Cardiac fibroblast (primary cell): ENCODE measurements at places on chromosomes 7 and 10.
A peak's percentile ranks its signal among the peaks of the same experiment; 100 is the strongest.

DNA sequence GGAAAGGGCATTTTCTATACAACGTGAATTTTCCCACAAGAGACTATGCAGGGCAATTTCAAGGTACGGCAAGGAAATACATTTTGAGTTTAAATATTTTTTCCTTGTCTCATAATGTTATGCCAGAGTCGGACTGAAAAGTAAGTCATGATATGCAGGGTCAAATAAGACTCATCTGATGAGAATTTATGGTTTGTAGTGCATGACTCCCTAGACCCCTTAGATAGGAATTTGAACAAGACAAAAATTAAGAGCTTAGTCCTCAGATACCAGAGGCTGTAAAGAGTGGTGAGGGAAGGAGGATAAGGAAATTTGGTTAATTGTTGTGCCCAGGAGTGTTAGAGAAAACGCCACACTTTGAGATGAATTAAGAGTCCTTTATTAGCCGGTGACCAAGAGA is 616.6 kb downstream of the XPNPEP1 start:
- DNase-seq = no peak

- no peak for DNase-seq
Observed at GRCh38 chr10:74207691-74208480, 56.9 kb downstream of the ADK start.

GRCh38 chr7:129884495-129884894 is 68.3 kb downstream of the UBE2H start:
- DNase-seq = no peak

- peak; percentile 43 for DNase-seq
Observed at GRCh38 chr7:104790440-104790839, 223.6 kb upstream of the KMT2E start.

DNA sequence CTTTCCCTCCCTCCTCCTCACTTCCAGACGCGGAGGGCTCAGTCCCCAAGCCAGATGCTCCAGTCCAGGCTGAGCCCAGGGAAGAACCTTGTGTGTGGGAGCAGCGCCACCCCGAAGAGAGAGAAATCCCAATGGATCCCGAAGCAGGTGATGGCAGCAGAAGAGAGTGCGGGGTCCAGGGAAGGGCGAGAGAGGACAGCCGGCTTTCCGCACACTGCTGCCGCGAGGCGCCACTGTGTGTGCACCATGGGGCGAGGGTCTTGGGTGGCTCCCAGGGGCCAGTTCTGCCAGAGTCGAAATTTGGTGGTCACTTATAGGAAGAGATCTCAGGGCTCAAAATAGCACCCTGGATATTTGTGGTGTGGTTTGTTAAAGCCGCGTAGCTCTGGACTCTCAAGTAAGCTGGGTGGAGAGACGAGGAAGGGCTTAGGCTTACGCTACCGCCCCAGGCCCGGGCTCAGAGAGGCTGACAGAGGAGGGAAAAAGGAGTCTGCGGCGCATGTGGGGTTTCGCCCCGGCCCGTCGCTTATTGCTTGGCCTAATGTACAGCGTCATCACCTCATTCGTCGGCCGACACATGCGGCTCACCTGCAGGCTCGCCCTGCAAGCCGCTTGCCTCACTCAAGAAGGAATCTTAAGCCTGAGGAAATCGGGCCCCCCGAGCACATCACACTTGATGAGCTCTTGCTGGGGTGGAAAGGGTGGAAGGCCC is 12.1 kb downstream of the ZNF282 start:
- no peak for DNase-seq

DNA sequence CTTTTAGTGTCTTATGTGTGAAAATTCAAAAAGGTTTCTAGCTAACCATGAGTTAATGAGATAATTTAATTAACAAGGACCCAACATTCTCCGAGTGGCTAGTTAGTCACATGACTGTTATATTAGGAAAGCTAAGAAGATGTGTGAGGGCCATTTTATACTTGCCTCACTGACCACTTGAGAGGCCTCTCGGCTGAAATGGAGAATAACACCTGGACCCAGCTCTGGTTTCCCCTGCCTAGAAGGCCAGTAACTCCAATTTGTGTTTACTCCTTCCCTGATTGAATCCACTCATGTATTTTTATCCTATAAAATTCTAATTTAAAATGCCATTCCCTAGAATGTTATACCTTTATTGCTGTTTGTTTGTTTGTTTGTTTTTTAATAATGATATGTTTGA is 1091.2 kb downstream of the KCNMA1 start:
- DNase-seq = no peak

GRCh38 chr7:67696124-67696523 is 699.5 kb downstream of the TYW1 start:
- DNase-seq = no peak

DNA sequence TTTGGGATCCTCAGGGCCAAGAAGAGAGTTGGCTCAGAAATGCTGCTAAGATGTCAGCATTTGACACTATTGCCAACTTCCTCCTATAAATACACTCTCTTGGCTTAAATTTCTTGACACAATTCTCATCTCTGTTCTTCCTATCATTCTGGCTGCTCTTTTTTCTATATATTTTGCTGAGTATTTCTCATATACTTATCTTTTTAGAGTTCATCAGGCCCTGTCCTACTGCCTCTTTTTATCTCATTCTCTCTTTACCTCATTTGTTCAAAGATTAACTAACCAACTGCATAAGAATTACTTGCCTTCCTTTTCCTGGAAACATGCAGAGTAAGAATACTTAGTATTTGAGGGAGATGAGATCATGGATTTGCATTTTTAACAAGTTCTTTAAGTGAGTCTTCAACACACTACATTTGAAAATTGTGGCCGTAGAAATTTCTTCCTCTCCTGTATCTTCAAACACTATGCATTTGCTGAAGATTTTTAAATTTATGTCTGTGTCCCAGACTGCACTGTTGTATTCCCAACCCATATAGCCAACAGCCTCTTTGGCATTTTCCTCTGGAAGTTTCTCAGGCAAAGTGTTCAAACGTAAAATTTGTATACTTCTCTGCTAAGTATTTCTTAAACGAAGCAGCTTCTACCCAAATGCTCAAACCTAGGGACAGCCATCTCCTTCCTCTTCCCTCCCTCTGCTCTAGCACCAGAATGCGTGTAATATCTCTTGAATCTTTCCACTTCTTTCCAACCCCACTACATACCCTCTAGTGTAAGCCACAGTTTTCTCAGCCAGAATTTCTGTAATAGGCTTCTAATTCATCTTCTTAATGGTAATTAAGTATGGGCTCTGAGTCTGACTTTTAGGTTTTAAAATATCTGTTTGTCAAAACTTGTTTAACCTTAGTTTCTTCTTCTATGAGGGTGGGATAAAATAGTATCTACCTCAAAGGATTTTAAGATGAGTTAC is 35.5 kb downstream of the ARL4A start:
- DNase-seq = no peak

DNA sequence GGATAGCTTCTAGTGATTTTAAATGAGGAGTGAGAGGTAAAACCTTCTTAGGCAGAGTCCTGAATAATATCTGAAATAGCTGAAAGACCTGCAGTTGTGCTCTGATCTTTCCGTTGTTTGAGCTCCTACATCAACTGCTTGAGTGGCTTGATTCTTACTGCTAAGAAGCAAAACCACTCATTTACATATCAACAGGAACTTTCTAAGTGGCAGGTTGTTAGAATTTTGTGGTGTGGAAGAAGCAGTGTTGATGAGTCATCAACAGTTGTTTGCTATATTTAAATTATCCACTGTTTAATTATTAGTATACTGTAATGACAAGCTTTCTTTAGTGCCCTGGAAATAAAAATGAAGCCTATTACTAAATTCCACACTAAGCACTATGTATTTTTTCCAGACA is 689.5 kb downstream of the DNAJB9 start:
- no peak for DNase-seq

DNA sequence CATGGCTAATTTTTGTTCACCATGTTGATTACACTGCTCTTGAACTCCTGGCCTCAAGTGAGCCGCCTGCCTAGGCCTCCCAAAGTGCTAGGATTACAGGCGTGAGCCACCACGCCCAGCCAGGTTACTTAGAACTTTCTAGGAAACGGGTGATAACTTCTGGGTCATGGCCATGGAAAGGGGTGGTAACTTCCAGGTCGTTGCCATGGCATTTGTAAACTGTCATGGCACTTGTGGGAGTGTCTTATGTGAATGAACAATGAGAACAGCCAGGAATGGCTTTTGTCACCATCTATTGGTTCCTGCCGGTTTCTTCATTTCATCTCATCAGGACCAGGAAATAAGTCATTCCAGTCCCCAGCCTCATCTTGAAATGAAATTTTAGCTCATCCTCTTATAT is 120.9 kb downstream of the SLC16A9 start:
- DNase-seq = no peak

GRCh38 chr7:7923818-7924217 is 44.8 kb upstream of the GLCCI1 start:
- DNase-seq = no peak

DNA sequence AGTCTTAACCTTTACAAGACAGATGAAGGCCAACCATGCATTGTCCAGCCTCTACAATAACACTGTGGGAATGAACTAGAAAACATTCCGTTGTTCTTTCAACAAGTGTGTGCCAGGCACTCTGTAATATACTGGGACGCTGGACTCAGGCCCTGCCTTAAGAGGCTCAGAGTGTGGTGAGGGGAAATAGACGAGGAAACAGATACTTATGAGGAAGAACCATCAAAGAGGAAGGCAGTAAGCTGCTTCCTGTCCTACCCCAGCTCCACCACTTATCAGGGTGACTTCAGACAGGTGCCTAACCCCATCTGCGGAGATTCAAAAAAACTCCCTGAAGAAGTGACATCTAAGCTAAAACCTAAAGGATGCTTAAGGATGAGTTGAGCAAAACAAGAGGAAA is 8.9 kb upstream of the TRIM8 start:
- DNase-seq = no peak

DNA sequence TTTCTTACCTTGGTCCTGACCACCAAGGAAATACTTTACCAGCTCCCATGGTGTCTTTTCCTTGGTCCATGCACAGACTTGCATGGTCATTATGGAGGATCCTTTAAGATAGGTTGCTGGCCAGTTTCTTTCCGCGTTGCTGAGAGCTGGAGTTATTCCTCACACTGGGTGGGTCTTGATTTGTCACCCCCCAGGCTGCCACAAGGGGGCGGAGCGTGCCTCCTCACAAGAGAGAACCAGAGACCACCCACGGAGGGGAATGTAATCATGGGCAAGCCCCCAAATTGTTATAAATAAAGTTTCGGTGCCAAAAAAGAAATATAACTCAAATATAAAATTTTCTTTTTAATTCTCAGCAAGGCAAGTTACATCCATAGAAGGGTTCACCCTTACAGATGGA is 10.5 kb upstream of the TRIM24 start:
- DNase-seq = no peak

DNA sequence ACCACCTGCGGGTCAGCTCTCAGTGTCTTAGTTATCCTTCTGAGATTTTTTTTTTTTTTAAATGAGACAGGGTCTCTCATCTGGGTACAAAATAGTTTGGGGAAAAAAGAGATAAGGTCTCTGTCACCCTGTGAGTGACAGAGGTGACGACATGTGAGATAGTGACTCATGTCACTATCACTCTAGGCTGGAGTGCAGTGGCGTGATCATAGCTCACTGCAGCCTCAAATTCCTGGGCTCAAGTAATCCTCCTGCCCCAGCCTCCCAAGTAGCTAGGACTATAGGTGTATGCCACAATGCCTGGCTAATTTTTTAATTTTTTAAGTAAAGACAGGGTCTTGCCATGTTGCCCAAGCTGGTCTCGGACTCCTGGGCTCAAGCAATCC is 10.4 kb downstream of the BLVRA start:
- DNase-seq = no peak

DNA sequence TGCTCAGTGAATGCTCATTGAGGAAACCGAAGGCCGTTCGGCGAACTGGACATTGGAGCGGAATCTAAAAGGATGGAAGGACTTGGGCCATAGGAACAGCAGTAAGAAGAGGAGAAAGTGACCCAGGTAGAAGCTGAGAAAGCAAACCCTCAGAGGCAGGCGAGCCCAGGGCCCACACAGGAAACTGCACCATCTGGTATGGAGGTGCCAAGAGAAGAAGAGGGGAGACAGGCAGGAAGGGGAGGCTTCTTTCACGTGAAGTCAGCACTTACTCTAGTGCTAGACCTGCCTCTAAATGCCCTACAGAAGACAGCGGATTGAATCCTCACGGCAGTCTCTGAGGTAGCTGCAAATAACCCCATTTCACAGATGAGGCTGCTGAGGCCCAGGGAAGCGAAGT is 10.2 kb upstream of the CRHR2 start:
- no peak for DNase-seq

DNA sequence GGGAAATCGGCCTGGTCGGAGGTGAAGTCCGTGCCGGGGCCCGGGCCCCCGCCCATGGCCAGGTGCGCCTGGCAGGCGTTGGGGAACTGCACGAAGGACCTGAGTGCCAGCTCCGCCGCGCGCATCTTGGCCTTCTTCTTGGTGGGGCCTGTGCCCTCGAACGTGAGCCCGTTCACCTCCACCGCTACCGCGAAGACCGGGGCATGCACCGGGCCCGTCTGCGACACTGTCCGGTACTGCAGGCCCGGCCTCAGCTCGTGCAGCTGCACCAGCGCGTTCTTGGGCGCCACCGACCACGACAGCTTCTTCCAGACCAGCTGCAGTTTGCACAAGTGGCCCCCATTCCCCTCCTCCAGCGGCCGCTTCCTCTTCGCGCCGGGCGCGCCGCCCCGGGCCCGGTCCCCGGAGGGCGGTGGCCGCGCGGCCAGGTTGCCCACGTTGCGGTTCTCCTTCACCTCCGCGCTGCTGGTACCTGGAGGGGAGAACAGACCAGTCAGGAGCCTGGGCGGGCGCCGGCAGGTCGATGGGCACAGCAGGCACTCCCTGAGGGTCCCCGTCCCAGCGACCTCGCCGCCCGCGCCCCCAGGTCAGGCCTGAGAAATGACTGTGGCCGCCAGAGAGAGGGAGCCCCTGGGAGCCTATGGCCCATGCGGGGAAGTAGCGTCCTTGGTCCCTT is 307.4 kb downstream of the WDR37 start:
- no peak for DNase-seq

DNA sequence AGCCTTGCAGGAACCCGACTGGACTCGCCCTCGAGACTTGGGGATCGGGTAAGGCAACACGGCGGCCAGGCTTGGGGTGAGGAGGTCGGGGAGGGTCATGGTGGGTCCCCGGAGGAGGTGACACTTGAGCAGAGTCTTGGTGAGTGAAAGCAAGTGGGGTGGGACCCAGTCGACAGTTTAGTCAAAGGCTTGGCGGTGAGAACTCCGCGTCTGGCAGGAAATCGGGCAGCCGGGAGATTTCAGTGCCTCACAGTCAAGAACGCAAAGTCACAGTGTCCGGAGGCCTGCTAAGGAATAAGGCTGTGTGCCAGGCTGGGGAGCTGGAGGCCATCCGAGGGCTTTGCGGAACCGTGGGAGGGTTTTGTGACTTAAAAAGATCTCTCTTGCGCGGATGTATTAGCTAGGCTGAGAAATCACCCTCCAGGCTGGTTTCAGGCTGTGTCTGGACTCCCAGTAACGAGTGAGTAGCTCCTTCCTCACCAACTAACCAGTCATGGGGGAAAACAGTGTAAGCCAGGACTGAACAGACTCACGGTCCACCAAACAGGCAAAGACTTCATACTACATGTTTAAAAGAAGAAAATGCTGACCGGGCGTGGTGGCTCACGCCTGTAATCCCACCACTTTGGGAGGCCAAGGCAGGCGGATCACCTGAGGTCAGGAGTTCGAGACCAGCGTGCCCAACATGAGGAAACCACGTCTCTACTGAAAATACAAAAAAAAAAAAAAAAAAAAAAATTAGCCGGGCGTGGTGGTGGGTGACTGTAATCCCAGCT is 613 bp downstream of the AP5Z1 start:
- peak; percentile 73 for DNase-seq
